ENCODE measurements at places on chromosomes 5 and 9.

DNA sequence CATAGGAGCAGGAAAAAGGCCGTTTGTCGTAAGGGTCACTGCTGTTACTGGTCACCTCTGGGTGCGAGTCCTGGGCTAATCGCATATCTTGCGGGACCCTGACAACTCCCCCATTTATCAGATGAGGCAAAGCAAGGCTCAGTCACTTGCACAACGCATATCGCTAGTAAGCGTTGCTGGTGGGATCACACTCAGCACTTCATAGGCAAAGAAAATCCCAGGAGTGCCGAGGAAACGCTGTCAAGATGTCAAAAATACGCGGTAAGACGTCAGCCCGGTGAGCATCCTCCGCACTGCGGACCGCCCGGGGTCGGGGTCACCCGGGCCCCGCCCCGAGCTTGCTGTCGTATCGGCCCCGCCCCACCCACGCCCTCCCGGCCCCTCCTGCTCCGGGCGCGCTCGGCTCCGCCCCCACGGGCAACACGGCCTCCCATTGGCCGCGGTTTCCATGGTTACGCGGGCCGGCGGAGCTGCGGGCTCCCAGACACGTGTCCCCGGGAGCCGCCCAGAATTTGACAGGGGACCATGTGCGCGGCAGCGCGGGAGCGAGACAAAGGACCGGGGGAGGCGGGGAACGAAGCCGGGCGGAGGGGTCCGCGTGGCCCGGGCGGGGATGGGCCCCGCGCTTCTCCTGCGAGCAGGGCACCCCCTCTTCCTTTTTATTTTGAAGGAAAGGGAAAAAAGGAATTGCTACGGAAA, 80.2 kb upstream of the IER5L start:
- DNase-seq: peak; percentile 89

GRCh38 chr5:32955814-32956213, 244.7 kb downstream of the NPR3 start:
- no peak for DNase-seq

DNA sequence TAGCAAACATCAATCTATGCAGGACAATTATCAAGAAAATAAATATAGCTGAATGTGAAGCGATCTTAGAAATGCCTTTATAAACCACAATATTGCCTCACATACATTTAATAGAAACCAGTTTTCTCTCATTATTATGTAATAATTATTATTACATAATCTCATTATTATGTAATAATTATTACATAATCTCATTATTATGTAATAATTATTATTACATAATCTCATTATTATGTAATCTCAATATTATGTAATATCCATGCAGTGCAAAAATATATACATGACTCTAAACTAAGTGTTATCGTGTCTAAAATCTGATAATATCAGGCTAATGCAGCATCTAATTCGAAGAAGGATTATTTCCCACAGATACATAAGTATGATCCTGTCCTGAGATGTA, 563.9 kb upstream of the SEMA6A start:
- DNase-seq: no peak

GRCh38 chr9:79430619-79431018, 141.1 kb upstream of the TLE4 start:
- DNase-seq: no peak

DNA sequence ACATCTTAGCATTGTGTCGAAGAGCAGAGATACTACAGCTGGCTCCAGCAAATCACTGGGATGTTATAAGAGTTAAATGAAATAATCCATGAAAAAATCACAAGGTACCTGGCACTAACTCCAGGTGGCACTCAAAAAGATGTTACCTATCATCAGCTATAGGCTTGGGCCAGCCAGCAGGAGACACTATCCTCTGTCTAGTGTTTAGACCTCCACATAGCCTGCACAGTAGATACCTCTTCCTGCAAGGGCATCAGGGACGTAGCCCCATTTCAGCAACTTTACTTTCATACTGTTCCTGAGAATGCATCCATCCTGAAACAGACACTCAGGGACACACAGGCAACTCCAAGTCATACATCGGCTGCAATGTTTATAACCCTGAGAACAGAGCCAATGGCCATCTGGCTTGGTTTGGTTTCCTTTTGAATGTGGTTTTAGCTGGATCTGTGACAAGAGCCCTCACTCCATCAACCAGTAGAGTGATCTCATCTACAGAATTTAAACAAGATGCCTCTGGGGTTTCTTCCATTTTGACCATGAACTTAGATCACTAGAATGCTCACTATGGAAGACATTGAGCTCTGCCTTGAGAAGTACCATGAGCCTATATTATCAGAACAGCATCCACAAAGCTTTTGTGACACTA, 69.9 kb downstream of the TLE1 start:
- DNase-seq: no peak

- DNase-seq: no peak
Observed at GRCh38 chr5:98179791-98180755, 593.4 kb upstream of the RGMB start.

DNA sequence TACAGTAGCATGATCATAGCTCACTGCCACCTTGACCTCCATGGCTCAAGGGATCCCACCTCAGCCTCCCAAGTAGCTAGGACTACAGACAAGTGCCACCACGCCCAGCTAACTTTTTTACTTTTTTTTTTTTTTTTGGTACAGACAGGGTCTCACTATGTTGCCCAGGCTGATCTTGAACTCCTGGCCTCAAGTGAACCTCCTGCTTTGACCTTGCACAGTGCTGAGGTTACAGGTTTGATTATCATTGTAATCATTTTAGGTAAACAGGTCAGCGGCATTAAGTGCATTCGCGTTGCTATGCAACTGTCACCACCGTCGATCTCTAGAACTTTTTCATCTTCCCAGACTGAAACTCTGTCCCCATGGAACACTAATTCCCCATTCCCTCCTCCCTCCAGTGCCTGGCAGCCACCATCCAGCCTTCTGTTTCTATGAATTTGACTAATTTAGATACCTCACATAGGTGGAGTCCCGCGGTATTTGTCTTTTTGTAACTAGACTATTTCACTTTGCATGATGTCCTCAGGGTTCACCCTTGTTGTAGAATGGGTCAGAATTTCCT, 5.8 kb upstream of the CARD19 start:
- no peak for DNase-seq

- no peak for DNase-seq
Observed at GRCh38 chr9:77569335-77569734, 78.8 kb downstream of the GNA14 start.

GRCh38 chr5:124806373-124807077, 60.1 kb upstream of the ZNF608 start:
- no peak for DNase-seq

GRCh38 chr9:137689745-137690529, 71.1 kb downstream of the EHMT1 start:
- DNase-seq: no peak

- no peak for DNase-seq
Observed at GRCh38 chr5:40551496-40552491, 127.9 kb upstream of the PTGER4 start.

GRCh38 chr9:126327714-126328185, 1.1 kb downstream of the MVB12B start:
- DNase-seq: no peak

GRCh38 chr5:173333925-173334661, 5.9 kb upstream of the STC2 start:
- no peak for DNase-seq

- DNase-seq: no peak
Observed at GRCh38 chr9:94801681-94802080, 75.2 kb downstream of the AOPEP start.

GRCh38 chr5:179113945-179114641, 53.9 kb downstream of the ZNF354C start:
- no peak for DNase-seq

DNA sequence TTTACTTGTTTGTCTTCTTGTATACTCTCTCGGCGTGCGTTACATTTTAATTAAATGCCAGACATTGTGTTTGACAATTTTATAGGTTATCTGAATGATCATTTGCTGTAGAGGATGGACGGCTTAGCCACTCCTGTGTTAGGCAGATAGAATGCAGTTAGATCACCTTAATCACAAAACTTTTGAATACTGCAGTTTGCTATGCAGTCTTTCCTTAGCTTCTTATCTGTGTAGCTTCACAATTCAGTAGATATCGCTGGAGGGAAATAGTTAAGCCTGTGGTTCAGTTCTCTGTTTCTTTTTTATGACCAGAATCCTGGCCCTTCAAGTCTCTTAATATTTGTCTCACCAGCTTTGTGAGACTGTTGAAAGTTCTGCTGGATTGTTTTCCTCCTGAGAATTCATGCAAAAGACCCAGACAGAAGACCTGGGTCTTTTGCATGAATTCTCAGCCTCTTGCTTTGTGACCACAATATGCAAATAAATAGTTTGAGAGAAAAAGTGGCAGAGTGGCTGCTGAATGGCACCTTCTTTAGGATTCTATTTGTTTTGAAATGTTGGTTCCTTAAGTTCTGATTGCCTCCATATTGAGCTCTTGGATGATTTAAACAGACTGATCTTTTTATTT, 40.2 kb downstream of the RASA1 start:
- no peak for DNase-seq

- DNase-seq: no peak
Observed at GRCh38 chr5:8997542-8998070, 548.3 kb downstream of the SEMA5A start.

DNA sequence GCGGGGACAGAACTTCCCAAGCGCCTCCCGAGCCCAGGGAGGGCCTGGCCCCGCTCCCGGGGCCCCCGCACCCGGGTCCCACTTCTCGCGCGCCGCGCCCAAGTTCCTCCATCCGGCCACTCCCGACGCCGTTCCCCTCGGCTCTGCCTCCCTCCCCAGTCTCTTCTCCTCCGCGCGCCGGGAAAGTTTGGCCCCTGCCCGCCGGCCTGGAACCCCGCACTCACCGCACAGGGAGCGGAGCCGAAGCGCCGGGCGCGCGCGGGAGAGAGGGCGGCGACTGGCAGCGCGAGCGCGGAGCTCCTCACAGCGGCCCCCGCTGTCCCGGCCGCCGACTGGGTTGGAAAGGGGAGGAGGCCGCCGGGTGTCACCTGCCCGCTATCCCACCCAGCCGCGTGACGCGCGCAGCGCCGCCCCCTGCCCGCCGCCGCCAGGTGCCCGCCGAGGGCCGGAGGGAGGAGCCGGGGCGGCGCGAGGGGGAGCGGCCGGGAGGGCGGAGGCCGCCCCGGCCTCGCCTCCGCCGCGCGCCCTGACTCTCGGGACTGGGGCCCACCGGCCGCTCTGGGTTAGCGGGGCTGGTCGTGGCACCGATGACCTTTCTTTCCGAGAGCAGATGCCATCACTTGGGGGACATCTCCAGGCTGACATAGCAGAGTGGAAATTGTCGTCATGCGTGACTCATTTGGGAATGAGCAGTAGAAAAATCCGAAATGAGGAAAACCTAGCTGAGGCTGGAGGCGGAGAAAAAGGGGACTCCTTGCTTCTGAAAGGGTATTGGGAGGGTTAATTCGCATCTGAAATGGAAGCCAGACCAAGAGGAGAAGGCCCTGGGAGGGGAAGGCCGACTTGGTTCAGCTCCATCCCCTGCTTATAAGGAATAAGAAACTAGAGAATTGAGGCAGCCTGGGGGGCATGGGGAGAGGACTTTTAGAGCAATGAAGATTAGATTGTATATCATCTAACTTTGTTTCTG, at the start of gene ELOVL7:
ELOVL7 (minus strand) TSS at position 334 of the 970 bp plus-strand sequence. CDS start 56,872 bp downstream, outside the sequence.
- peak; percentile 63 for DNase-seq

- DNase-seq: no peak
Observed at GRCh38 chr9:28155671-28156070, 582.4 kb upstream of the C9orf72 start.

DNA sequence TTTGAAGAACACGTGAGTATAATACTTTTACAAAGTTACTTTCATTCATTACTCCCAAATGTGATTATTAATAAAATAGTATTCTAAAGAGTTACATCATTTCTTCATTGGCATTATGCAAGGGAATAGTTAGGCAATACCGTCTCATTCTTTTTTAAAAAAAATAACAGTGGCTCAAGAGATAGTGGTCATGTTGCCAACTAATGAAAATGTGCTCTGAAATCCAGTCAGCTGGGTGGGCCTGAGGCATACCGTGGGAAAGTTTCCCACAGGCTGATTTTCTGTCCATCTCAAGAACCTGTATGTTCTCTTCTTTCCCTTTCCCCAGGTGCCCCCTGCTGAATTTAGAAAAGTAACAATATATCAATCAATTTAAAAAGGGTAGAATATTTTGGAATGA, 40.8 kb upstream of the ROPN1L start:
- no peak for DNase-seq

DNA sequence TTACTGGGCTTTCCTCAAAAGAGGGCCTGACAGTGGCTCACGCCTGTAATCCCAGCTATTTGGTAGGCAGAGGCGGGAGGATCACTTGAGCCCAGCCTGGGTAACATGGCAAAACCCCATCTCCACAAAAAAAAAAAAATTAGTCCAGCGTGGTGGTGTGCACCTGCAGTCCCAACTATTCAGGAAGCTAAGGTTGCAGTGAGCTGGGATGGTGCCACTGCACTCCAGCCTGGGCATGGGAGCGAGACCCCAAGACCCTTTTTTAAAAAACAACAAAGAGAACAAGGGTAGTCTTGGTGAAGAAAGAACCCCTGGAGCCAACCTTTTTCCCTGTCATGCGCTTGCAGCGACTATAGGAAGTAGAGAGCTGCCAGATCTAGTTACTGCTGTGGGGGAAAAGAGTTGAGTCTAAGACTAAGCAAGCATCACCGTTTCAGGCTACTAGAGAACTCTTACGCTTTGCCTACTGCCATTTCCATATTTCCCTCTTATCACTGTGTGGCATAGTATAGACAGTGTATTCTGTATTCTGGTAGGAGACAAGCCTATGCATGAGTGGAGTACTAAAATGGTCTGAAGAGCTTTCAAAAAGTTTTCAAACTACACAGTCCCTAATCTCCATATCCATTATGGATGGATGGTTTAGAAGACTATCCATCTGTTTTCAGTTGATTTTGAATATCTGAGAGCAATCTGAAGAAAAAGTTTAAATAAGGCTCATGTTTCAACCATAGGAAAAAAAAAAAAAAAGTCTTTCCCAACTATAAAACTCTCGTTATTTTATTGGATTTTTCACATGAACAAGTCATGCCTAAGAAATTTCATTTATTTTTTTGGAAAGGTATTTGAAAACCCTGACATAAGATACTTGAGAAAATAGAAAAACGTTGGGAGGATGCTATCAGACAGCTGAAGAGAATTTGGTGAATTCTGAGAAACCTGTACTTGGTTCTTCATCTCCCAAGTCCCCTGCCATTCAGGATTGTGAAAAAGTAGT, 2.6 kb downstream of the C9orf40 start:
- DNase-seq: no peak

DNA sequence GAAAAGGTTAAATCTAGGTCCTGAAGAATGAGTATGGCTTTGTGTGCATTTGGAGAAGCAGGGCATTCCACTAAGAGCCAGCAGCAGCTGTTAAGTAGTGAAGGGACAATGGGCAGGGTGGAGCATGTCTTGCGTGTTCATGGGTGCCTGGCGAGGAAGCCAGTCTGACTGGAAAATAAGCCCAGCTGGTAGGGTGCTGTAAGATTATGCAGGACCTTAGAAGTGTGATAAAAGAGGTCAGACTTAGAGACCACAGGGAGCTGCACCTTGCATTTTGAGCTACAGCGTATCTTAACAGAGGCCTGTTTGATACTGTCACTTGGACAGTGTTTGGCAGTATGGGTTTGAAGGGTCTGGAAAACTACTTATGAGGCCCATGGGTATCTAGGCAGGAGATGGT, 131.7 kb upstream of the ELL2 start:
- no peak for DNase-seq
